Activated CD4-positive, alpha-beta T cell treated with anti-CD3 and anti-CD28 coated beads, Interleukin-10, Interleukin-2, amounts not matched to agents 100 ng/mL and 50 ng/mL, durations not matched to agents 16 hours and 8 hours (primary cell): ENCODE measurements at places on chromosomes 16 and 17.

GRCh38 chr17:27217631-27218030 lies 76.3 kb upstream of the WSB1 start:
- no peak for DNase-seq

- DNase-seq = peak; percentile 23
Measured at GRCh38 chr16:72066747-72067146, 3.7 kb downstream of the HPR start.

- no peak for DNase-seq
Measured at GRCh38 chr17:36856903-36857381, 80.3 kb upstream of the LHX1 start.

GRCh38 chr17:39360537-39360936 lies 40.9 kb downstream of the FBXL20 start:
- DNase-seq = no peak

- no peak for DNase-seq
Measured at GRCh38 chr17:59479141-59479540, 86.3 kb upstream of the DHX40 start.

- DNase-seq = no peak
Measured at GRCh38 chr17:19336938-19337711, 25.4 kb downstream of the B9D1 start.

GRCh38 chr16:5422643-5423496 lies 325.3 kb upstream of the EEF2KMT start:
- DNase-seq = no peak
